Suprapubic skin (tissue), 4 donors: ENCODE measurements at places on chromosomes 3 and 15.

DNA sequence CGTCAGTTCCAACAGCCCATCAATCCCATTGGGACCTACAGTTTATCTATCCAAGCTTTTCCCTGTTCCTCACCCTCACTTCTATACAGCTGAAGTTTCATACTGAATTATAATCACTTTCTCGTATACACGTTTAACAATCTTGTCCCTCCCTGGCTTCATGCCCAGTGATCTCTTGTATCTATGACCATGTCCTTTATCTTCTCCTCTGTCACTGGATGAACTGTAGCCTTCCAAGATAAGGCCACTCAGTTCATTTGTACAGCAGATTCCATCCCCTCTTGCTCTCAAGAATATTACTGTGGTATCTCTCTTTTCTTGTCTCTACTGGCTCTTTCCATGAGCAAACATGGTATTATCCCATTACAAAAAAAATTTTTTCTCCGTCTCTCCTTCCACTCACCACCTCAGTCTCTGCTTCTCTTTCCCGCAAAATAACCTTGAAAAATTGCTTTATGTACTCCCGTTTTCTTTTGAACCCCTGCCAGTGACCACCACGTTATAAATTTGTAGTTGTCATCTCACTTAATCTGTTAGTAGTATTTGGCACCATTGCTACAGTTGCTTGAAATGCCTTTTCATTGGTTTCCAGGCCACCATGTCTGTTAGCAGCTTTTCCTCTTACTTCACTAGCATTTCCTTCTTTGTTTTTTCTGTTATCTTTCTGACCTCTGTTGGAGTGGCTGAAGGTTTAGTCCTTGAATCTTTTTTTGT is 9.4 kb downstream of the CTNNB1 start:
- DNase-seq = no peak

DNA sequence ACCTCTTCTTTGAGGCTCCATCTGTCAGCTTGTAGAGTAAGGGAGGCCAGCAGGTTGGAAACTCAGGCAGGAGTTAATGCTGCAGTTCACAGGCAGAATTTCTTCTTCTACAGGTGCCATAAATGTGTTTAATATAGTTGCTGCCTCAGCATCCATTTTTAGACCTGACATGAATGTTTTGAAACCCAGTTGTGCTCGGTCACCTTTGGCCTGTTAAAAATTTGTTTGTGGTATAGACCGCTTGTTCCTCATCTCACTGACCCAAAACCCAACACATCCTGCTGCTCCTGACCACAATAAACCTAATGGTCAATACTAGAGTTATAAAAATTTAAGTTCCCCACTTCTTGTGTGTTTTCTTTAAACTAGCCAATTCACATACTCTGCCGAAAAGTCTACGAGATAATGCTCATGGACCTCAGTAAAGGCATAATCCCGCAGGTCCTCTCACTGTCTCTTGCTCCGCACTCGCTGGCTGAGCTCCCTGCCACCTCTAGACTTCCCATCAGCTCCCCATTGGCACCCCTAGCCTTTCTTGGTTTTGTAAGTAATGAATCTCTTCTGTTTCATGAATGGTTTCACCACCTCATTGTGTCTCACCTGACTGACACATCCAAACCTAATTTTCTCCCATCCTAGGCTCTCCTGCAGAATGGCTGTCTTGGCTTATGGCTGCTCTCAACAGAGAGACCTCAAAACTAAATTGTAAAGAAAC is 138.5 kb upstream of the STRIT1 start:
- no peak for DNase-seq

- peak; percentile 48 for DNase-seq
These were observed 5.9 kb downstream of the ISG20 start for GRCh38 chr15:88644741-88645140.

GRCh38 chr3:148318240-148318639 is 379.5 kb upstream of the AGTR1 start:
- no peak for DNase-seq

DNA sequence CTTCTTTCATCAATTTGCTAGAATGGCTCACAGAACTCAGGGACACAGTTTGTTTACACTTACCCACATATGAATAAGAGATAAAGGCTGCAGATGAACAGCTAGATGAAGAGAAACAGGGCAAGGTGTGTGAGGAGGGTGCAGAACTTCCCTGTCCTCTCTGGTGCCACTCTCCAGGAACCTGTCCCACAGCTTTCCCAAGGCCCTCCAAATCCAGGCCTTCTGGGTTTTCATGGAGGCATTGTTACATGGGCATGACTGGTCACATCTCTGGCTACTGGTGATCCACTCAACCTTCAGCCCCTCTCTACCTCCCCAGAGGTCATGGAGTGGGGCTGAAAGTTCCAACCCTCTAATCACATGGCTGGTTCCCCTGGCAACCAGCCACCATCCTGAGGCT is 73.6 kb downstream of the ITGB5 start:
- DNase-seq = peak; percentile 46

DNA sequence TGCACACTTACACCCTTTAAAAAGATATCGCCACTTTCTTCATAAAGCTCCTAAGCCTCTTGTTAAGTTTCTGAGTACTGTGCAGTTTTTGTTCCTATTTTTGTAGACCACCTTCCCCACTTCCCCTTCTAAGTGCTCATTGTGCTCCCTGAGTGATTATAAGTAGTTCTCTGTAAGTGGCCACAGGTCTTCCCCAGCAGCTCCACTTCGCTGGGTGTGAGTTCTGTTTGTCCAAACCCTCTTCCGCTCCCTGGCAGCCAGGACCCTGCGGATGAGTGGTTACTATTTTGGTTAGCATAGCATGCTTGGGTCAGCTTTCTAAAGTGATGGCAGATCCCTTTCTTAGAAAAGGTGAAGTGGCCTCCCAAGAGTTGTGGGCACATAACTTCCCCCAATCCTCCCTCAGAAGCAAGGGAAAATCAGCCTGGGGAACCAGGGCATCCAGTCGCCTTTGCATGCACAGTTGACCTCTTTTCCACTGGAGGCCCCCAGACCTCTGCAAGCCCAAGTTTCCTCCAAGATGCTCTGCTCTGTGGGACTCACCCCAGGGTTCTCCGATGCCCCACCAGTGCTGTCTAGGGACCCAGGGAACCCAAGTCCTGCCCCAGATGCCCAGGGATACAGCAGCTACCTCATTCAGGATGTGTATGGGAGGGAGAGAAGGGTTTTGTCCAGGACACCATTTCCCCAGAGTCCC is 69.6 kb downstream of the ATP10A start:
- DNase-seq = no peak

- DNase-seq = no peak
These were observed 32.1 kb upstream of the EBLN2 start for GRCh38 chr3:73029321-73029796.

- no peak for DNase-seq
These were observed 10.1 kb upstream of the AVEN start for GRCh38 chr15:34049112-34049511.

DNA sequence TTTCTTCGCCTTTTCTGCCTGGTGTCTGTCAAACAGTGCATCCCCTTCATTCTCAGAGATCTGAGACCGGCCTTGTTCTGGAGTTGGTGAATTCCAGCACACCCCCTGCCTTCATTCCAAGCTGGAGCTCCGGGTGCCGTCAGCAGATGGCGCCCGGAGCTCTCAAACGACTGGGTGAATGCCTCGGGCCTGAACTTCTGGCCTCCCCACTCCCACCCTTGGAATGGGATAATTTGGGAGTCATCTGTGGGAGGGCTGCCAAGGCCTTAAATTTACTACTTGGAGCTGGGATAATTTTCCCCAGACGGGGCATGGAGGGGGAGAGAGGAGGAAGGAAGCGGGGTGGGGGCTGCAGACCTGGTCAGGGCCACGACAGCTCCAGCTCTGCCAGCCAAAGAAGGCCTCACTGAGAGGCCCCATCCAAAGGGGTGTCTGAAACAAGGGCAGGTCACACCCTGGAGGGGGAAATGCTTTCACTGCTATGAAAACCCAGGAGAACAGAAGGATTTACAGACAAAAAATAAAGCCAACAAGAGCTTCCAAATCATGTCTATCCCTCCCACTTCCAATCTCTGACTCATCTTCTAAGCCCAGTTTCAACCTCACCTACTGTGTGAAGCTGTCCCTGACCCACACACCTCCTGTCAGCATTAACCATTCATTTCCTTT is 187.9 kb downstream of the OPA1 start:
- DNase-seq = peak; percentile 87

DNA sequence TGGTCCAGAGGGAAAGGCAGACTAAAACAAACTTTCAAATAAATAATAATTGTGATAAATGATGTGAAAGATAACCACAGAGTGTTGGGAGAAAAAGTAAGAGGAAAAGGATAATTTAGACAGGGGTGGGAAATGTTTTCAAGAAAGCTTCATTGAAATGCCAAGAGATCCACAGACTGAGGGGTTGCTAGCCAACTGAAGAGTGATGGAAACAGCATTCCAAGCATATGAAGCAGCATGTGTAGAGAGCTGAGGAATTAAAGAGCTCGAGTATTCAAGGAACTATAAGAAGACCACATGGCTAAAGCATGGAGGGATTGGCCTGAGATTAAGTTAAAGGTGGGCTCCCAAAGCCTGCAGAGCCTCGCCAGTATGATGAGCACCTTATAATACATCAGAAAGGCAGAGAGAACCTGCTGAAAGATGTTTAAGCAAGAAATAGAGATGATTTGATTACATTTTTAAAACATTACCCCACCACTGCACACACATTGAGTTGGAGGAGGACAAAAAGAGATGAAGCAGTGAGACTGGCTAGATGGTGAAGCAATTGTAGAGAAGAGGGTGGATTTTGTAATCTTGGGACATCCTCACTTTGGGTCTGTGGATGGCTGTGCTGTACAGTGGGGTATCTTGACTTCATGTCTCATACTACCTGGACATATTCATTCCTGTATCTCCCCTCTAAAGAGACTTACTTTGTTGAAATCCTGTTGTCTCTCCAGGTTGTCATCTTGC is 100.8 kb downstream of the STAC start:
- no peak for DNase-seq

DNA sequence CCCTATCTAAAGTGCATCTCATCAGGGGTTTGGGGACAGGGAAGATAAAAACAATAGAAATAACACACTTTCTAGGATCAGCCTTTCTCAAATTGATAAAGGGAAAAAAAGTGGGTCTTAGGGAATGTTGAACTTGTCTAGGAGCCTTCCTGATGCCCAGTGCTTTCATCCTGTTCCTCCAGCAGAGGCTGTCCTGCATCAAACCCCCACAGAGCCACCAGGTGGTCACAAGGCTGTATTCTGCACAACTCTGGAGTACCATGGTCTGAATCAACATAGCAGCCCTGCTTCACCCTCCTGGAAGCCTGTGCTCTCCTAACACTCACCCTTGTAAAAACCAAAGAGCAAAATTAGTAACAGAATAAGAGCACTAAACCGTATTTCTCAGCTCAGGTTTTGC is 118.5 kb upstream of the SLC25A36 start:
- DNase-seq = no peak

DNA sequence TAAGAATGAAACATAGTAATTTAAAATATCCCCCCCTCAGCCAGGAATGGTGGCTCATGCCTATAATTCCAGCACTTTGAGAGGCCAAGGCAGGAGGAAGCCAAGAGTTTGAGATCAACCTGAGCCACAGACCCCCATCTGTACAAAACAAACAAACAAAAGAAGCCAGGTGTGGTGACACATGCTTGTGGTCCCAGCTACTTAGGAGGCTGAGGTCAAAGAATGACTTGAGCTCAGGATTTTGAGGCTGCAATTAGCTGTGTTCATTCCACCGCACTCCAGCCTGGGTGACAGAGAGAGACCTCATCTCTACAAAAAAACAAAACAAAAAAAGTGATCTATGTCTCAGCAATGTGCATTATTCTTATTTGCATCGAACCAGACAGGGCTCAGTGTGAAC is 800.8 kb downstream of the MCTP2 start:
- no peak for DNase-seq

GRCh38 chr3:27479806-27480543 is 4.2 kb downstream of the SLC4A7 start:
- no peak for DNase-seq

GRCh38 chr3:149717391-149718056 is 34.8 kb downstream of the COMMD2 start:
- DNase-seq = no peak

DNA sequence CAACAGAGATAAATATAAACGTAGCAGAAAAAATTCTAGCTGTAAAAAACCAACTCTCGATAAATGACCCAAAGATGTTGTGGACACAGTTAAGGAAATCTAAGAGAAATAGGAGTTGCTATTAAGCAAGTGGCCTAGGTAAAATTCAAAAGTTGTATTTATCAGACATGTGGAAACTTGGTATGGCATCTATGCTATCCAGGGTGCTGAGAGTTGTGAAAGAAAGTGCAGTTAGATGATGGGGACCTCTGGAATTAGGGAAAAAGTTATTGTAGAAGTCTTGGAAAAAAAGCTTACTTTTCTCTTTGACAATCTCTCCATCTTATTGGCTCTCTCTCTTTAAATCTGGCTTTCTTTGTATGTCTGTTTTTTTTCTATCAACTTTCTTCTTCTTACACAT is 1090.9 kb downstream of the TBL1XR1 start:
- DNase-seq = no peak

DNA sequence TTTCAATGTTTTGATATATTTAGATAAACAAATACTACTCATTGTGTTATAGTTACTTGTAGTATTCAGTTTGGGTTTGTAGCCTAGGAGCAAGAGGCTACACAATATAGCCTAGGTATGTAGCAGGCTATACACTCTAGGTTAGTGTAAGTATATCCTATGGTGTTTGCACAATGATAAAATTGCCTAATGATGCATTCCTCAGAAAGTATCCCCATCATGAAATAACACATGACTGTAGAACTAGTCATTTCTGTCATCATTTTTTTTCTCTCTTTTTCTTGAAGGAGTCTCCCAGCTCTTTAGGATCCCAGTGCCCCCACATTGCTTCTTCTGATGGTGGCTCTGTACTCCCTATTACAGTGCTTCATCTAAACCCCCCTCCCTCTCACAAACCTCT is 157.7 kb upstream of the CADPS start:
- DNase-seq = no peak

DNA sequence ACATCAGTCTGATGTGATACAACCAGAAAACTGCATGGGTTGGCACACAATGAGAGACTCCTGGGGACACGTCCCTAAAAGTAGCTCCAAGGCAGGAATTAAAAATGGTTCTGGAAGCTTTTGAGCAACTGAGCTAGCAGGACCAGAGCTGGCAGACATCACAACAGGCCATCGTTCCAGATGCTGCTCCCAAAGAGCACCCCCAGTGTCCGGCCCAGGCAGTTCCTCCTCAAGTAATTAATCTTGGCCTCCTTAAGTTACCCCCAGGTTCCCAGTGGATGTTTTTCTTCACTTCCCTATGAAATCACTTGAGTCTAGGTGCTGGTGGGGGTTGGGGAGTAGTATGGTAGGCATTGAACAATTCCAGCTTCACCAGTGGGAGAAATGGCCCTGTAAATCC is 711.6 kb downstream of the MECOM start:
- DNase-seq = no peak
